ENCODE measurements at places on chromosomes 2 and 18.

DNA sequence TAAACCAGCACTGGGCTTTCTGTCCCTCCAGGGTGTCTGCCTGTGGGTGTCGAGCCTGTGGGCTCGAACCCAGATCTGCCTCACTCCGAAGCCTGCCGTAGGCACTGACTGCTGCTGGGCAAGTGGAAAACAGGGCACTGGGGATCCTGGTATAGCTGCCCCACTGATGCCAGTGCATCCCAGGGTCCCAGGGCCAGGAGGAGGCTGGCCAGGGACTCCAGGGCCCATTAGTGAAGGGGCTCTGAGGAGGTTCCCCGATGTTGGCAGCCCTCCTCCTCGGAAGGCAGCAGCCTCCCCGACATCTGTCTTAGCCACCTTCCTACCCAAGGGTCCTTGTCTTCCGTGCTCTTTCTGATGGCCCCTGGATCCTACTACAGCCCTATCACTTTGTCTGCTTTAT is 96.1 kb downstream of the RTN4 start:
- DNase-seq: no peak

DNA sequence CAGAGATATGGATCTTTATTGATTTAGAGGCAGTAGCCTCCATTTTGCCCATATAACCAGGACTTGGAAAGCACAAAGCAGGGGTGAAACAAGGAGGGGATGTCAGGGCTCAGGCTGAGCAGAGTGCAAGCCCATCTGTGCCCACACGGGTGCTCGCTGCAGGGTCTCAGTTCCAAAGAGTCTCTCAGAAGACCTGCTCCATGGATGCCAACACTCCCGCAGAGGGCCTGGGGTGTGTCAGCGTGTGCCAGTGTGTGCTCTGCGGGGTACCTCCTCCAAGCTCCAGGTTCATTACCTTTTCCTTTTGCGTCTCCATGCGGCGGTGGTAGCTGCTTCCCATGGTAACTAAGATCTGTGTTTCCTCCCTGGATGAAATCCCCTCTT is 107.5 kb downstream of the EIPR1 start:
- DNase-seq: no peak

GRCh38 chr2:147603447-147603846 is 241.4 kb upstream of the ACVR2A start:
- DNase-seq: no peak

- DNase-seq: no peak
Measured at GRCh38 chr2:47499093-47499492, 96.1 kb downstream of the MSH2 start.

DNA sequence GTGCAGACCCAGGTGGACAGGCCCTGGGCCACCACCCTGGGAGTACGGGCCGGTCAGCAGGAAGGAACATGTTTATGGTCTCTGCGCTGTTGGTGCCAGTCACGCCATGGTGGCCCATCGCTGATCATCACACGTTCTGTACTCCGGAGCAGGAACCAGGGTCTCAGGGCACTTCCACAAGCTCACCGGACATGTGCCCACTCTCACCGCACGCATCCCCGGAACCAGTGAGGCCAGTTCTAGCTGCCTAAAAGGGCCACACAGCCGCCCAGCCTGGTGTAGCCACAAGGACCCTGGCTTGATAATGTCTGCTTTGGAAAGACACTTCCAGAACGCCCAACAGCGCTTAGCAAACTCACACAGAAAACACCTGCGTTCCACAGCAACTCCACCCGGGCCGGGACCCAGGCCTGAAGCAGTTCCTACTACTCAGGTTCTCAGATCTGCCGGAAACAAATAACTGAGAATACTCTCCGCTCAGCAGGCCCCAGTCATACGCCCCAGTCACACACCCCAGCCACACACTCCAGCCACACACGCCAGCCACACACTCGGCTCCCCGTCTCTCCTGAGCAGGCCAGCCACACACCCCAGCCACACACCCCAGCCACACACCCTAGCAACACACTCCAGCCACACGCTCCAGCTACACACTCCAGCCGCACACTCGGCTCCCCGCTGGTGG is 123.3 kb downstream of the HDAC4 start:
- no peak for DNase-seq

GRCh38 chr2:219570194-219570923 is 980 bp downstream of the OBSL1 start:
- DNase-seq: no peak

DNA sequence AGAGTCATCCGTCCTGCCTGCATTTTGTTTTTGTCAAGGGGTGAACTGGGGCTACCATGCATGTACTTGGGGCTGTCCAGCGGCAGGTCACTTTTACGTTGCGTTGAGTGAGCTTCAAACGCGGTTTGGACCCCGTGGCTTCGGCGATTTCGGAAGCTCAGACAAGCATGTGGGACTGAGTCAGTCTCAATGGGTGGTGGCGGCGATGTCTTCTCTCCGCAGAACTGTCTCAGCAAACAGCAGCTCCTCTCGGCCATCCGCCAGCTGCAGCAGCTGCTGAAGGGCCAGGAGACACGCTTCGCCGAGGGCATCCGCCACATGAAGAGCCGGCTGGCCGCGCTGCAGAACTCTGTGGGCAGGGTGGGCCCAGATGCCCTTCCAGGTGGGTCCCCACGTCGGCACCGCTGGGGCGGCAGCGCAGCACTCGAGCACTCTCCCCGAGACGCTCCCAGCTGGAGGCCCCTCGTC is 21.3 kb downstream of the FBLN7 start:
- DNase-seq: no peak

- DNase-seq: no peak
Measured at GRCh38 chr2:219118504-219118903, 42.1 kb downstream of the NHEJ1 start.

DNA sequence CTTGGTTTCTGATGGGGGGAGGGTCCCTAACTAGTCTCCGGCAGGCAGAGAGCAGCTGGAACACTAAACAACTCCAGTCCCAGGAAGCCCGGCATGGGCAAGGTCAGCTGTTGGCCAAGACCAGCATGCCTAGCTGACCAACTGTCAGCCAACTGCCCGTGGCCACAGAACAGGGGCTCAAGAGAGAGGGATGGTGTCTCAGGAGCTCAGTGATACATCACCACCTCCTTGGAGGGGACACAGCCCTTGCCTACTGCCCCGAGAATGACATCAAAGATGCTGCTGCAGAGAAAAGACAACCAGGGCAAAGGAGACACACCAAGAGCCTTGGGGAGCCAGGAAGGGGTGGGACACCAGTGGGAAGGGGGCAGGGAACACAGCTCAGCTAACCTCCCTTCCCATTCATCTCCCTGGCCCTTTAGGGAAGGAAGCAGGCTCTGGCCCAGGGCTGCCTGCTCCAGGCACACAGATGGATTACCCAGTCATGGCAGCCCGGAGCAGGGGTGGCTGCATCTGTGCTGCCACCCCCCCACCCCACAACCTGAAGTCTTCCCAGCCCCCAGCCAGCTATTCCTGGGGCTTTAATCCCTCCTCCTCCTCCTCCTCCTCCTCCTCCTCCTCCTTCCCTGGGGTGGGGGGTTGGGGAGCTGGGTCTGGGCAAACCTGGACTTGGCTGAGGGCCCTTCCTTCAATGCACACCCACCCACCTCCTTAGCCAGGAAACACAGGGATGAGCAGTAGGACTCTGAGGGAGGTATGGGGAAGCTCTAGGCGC is 1.9 kb downstream of the BIN1 start:
- no peak for DNase-seq

GRCh38 chr18:59353079-59353680 is 5.9 kb downstream of the LMAN1 start:
- DNase-seq: no peak

DNA sequence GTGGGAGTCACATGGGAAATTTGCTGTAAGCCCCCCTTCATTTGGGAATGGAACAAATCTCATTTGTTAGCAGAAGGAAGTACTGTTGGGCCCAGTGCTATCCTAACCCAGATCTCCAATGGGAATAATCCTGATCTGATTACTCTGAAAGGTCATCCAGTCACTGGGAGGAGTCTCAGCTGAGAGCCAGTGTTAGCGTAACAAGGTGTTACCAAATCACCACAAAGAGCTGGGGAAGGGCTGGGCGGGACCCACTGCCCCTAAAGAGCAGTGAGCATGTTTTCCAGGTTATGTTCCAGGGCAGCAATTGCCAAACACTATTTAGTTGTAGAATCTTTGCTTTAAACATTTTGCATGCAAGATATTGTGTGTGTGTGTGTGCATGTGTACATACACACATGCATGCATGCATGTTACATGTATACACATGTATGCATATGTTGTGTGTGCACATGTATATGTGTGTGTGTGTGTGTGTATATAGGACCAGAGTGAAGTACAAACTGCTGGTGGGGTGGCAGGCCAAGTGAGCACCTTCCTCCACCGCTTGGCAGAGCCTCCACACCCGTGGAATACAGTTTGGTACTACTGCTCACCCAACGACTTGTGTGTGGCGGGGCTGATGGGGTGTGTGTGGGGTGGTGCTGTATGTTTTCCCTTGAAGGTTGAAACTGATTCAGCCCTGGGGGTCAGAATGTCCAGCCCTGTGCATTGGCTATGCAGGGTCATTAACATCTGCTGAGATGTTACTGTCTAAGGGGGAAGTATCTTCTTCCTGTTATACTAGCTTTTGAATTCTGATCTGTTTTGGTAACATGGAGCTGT is 15.2 kb downstream of the INPP5D start:
- DNase-seq: no peak

- DNase-seq: no peak
Measured at GRCh38 chr2:234374736-234375135, 122.1 kb downstream of the ARL4C start.

DNA sequence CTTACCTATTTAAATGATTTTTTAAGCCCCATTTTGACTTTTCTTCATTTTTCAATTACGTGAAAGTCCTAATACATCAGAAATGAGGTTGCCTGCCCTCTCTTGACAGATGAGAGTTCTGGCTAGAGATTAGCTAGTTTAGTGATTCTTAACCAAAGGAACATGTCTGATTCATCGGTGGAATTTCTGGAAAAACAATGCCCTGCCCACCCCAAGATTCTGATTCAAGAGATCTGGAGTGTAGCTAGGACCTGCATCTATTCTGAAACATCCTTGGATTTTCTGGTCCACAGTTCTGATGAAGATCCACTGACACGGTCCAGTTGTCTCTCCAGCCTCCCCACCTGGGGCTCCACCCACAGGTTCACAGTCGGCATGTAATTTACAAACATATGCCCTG is 111.2 kb downstream of the KLF7 start:
- DNase-seq: no peak

- DNase-seq: no peak
Measured at GRCh38 chr2:210557721-210558120, 1.3 kb downstream of the CPS1 start.

DNA sequence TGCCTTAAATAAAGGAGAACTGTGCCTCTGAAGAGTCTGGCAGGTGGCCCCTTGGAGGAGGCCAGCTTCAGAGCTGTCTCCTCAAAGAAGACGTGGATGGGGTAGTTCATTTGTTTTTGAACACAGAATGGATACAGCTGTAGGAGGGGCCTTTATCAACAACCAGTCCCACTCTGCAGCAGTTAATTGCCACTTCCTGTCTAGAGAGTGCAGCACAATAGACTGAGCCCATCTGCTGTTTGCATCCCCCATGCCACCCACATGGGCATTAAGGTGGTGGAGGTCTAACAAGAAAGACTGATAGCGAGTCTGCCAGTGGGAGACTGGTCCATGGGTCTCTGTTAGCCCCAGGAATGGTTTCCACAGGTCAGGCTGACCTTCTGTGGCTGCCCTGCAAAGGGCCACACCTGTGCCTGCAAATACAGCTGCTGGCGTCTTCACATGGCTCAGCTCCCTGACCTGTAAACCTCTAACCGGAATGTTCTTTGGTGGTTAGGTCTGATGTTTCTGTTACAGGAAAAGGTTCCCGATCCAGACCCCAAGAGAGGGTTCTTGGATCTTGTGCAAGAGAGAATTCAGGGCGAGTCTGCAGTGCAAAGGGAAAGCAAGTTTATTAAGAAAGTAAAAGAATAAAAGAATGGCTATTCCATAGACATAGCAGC is 153.3 kb upstream of the ITGA6 start:
- no peak for DNase-seq

DNA sequence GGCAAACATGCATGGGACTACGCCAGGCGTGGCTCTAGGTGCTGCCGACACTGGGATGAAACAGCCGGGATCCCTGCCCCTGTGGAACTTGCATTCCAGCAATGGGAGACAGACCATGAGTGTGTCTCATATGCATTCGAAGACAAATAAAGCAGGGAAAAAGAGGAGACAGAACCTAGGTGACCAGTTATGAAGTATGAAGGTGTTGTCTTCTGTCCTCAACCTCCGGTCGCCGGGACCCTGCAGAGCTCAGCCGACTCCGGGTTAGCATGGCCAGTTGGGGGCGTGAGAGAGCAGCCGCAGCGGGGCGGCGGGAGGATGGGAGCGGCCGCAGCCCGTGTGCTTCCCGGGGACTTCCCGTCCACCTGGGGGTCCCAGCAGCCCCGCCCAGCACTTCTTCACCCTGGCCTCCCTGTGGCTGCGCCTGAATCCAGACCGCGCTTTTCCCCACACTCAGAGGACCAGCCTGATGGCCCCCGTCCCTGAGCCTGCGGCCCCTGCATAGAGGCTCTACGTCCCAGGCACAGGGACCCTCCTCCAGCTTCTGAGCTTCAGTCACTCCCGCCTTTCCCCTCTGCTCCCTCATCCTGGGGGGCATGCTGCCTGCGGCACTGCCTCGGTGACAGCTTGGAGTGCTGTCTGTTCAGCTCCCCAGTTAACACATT is 11.4 kb downstream of the ID2 start:
- no peak for DNase-seq

- DNase-seq: no peak
Measured at GRCh38 chr2:38960609-38961320, 71.1 kb downstream of the ARHGEF33 start.

- DNase-seq: no peak
Measured at GRCh38 chr2:54728669-54729120, 5.2 kb downstream of the EML6 start.

DNA sequence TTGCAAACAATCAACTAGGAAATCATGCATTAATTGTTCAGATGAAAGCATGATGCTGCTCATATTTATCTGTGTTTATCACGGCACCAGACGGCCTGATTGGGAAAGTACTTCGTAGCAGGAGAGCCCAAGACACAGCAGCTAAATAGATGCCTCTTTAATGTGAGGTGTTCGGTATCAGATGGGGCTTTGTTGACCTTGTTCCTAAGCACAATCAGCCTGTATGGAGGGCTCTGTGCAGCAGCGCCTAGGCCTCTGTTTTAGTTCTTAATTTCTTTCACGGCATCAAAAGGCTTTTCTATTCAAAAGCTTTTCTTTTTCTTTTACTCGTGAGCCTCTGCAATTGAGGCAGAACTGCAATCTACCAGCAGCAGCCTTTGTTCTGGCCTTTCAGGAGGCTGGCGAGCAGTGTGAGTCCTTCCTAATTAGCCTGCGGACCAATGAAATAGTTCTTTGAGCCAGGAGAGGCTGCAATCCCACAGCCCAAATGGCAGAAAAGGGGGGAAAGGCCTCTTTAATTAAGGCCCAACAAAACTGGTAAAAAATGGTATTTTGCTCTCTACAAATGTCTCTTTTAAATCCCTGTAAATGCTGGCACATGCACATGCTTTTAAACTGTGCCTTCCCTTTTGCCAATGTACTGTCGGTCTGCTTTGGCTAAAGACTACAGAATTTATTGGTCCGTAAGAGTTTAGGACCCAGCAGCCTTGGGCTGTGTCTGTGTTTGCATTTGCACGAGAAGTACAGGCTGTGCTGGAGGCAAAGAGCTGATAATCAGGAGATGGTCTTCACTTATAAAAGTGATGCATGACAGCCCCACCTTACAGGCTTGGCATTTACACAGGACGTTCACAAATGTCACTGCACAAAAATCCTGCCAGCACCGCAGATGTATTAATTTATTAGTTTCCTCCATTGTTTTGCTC is 159.6 kb downstream of the RND3 start:
- DNase-seq: no peak
